ENCODE measurements at places on chromosomes 1 and 21.

DNA sequence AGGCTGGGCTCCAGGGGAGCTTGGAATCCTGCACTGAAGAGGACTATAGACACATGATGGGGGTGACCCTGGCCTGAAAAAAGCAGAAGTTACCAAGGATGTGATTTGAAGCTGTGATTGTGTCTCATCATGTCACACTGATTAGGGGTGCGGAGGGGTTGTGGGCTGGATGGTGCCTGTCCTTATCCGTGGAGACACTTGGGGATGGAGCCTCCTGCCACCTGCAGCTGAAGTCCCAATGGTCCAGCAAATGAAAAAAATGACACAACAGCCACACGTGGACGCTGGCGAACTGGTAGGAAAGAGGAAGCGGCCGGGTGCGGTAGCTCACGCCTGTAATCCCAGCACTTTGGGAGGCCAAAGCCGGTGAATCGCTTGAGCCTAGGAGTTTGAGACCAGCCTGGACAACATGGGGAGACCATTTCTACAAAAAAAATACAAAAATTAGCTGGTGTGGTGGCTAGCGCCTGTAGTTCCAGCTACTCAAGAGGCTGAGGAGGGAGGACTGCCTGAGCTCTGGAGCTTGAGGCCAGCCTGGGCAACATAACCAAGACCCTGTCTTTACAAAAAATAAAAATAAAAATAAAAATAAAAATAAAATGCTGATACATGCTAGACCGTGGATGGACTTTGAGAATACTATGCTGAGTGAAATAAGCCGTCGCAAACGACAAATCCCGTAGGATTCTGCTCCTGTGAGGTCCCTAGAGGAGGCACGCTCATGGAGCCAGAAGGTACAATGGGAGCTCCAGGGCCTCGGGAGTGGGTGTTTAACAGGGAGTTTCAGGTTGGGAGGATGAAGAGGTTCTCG, 838 bp upstream of the IBA57 start:
- DNase-seq, result no peak

DNA sequence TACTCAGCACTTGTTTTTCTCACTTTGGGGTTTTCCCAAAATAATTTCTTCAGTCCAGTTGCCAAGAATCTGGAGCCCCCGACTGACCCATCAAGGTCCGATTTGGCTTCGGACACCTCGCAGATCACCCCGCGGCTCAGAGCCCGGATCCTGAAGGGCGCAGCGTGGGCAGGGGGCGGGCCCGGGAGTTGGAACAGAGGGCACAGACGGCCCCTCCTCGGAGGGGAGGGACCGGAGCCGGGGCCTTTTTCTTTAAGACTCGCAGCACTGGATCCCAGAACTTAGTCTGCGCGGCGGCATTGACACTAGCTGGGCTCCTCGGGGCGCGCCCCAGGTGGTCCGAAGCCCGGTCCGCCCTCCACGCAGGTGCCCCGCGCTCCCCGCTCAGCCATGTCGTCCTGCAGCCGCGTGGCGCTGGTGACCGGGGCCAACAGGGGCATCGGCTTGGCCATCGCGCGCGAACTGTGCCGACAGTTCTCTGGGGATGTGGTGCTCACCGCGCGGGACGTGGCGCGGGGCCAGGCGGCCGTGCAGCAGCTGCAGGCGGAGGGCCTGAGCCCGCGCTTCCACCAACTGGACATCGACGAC, at the start of gene CBR3:
TSS of gene CBR3 (plus strand) at position 277 of the 588 bp plus-strand sequence. CDS start at position 391, 114 bp downstream.
- DNase-seq, result peak; percentile 72

DNA sequence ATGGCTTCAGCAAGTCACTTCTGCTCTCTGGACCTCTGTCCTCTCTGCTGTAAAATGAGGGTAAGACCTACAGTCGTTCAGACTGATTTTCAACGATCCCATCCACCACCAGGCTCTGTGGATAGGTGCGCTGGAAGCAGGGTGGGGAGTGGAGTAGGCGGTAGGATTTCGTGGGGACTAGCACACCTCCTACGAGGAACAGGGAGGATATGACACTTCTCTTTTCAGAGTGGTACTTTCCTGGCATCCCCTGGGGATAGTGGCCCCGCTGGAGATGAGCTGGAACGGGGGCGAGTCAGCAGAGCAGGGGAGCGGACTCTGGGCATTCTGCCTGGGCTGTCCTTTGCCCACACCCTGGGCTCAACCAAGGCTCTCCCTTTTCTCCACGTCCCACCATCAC, 17.7 kb downstream of the ETNK2 start:
- no peak for DNase-seq

GRCh38 chr1:31787261-31787660, 23.1 kb upstream of the ADGRB2 start:
- no peak for DNase-seq

DNA sequence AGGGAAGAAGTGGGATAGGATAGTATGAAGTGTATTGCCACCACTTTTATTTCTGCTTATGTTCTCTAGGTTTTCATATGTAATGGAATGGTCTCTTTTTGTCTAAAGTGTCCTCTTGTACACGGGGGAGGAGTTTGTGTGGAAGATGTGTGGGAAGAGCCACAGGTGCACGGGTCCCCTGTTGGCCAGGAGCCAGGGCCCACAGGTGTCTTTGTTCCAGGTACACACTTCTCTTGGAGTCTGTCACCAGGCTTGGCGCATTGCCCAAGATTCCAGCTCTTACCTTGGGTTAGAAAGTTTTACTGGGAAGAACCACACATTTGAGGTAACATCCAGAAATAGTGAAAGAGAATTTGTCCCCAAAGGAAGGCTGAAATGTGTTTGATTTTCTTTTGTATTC, 10.5 kb downstream of the TENT5C start:
- DNase-seq, result no peak

DNA sequence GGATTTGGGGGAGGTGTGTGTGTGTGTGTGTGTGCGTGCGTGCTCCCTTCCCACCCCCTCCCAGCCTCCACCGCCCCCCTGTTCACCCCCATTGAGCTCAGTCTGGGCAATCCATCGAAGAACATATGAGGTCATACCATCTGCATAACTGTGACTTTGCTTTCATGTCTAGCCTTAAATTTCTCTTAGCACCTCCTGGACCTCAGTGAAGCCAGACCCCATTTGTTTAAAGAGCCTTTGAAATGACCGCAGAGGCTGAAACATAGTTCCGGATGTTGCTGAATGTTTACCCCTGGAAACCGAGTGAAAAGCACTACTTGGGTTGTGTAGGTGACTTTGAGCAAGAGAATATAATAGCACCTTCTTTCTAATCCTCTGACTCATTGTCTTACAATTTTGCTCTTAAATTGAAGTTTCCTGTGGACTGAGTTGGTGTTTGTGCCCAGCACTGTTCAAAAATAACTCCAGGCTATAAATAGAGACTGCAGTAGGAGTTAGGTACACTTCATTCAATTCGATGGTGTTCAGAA, 75.4 kb downstream of the UBE4B start:
- DNase-seq, result peak; percentile 57

- DNase-seq, result no peak
Measured at GRCh38 chr1:158251163-158251562, 3.1 kb upstream of the CD1A start.

- DNase-seq, result no peak
Measured at GRCh38 chr1:229554886-229555621, 3.5 kb downstream of the ABCB10 start.

DNA sequence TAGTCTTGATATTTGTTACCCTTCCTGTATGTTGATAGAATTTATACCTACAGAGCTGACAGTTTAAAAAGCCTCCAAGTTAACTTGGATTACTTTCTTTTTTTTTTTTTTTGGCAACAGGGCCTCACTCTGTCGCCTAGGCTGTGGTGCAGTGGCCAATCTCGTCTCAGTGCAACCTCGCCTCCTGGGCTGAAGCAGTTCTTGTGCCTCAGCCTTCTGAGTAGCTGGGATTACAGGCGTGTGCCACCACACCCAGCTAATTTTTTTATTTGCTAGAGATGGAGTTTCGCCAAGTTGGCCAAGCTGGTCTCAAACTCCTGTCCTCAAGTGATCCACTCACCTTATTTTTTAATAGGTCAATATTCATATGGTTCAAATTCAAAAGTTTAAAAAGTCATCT, 32.7 kb downstream of the WDTC1 start:
- no peak for DNase-seq

DNA sequence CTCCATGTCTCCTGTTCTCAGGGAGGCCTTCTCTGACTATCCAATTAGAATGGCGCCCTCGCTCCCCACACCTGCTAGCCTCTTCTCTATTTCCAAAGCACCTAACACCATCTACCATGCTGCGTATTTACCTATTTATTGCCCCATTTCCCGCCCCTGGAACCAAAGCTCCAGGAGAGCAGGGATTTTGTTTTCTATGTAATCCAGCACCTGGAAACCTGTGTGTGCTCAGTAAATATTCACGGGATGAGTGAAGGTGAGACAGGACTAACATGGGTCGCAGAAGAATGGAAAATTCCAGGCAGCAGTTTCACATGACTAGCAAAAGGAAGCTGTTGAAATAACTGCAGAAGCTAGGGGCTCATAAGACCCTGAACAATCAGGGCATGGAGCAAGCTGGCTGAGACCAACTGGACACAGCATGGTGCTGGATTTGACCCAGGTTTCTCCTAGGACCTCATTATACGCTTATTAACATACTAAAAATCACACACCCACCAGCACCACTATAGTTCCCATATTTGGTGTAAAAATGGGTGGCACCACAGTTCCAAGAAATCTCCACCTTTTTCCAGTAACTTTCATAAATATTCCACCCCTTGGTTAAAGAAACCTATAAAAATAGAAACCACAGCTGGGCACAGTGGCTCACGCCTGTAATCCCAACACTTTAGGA, 15.1 kb upstream of the TENT5B start:
- DNase-seq, result no peak

DNA sequence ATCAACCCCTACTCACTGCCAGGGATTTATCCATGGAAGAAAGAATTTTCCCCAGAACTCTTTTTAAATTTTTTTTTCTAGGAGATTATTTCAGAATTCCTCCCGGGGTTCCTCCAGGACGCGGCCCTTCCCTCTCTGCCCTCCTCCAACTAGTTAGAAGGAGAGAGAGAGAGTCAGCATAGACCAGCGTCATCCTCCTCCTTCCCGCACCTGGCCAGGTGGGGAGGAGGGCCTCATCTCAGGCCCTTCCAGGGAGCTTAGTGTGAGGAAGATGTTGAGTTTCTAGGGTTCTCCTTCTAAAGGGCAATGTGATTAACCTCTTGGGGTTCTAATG, 63.6 kb downstream of the CDK18 start:
- no peak for DNase-seq

GRCh38 chr1:89786628-89787214, 34.1 kb upstream of the LRRC8D start:
- no peak for DNase-seq

GRCh38 chr21:26593800-26594199, 20.7 kb upstream of the CYYR1 start:
- DNase-seq, result no peak

- no peak for DNase-seq
Measured at GRCh38 chr1:38102636-38103035, 56.0 kb upstream of the POU3F1 start.

- no peak for DNase-seq
Measured at GRCh38 chr1:229892515-229893117, 174.4 kb upstream of the GALNT2 start.

DNA sequence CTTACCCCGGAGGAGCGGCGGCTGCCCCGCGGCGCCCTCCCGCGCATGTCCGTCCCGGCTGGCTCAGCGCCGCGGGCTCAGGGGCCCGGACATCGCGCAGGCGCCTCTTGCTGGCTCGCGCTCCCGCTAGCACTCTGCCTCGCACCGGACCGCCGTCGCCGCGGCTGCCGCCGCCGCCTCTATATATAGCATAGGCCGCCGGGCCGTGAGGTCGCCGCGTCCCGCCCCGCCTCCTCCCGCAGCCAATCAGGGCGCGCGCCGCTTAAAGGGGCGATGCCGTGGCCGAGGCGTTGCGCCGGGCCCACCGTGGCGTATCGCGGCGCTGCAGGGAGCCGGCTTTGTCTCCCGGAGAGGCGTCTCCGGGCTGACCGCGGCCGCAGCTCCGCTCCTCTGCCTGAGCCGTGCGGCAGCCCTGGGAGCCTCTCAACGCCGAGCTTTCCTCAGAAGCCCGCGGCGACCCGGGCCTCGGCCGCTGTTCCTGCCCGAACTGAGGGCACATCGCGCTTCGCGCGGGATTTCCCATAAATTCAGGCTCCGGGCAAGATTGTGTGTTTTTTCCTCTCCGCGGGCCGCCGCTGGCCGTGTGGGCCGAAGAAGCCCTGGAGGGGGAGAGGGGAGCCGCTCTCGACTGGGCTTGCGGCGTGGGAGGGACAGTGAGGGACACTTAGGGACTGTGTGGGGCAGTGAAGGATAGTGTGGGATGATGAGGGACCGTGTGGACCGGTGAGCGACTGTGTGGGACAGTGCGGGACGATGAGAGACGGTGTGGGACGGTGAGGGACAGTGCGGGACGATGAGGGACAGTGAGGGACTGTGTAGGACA, at the start of gene ERRFI1:
TSS of gene ERRFI1 (minus strand) at position 157 of the 823 bp plus-strand sequence. CDS start 10,690 bp downstream, outside the sequence.
- peak; percentile 95 for DNase-seq

GRCh38 chr1:240399381-240399780, 212.6 kb downstream of the GREM2 start:
- peak; percentile 13 for DNase-seq

All from Caki2 (cell line).